ENCODE measurements at places on chromosomes 1 and 21. TPM values are rescaled to one million over a fixed set of nuclear protein-coding genes. Genes with fewer than 3 reads are reported as not detected.
A peak's percentile ranks its signal among the peaks of the same experiment; 100 is the strongest.

- DNase-seq: no peak
These were observed 21.5 kb upstream of the PWP2 start for GRCh38 chr21:44085491-44086321.

DNA sequence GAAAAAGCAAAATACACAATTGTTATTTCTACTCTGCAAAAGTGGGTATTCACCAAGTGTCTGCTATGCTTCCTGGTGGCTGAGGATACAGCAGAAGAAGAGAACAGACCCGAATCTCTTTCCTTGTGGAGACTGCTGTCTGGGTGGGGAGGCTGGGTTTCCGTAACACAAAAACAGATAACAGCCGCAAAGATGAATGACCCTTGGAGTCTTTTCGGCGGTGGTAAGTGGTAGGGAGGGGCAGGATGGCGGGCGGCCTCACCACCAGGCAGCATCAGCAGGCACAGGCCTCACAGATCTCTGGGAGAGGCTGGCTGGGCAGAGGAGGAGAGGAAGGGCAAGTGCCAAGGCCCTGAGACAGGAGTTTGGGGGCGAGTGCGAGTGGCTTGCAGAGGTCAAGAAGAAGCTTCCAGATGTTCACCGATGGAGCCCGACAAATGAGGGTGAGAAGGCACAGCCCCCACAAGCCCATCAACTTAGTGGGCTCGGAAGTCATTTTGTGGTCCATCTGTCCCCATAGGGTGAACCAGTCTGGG lies 164.2 kb downstream of the RHOU start:
- DNase-seq: no peak

DNA sequence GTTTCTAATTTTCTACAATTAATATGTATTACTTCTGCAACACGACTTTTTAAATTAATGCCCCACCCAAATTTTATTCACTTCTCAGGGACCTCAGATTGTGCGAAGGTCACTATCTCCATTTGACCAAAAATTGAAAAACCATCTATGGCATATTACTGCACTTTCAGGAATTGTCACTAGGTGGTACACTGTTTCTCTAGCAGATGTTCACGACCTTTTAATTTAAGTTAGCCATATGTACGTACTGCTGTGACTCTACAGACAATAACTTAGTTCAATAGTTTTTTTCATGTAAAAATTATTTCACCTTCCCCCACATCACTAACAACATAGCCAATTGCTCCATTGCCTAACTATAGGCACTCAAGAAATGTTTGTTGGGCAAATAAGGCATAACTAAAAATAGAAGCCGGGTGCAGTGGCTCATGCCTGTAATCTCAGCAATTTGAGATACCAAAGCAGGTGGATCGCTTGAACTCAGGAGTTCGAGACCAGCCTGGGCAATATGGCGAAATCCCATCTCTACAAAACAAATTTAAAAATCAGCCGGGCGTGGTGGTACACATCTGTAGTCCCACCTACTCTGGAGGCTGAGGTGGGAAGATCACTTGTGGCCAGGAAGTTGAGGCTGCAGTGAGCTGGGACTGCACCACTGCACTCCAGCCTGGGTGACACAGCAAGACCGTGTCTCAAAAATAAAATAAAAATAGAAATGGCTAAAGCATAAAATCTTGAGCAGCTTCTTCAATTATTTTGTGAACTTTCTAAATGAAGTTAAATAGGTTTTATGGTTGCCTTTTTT lies 75.7 kb upstream of the PKN2 start:
- no peak for DNase-seq

GRCh38 chr21:46136739-46137349 lies 18.5 kb downstream of the FTCD start:
- no peak for DNase-seq

- no peak for DNase-seq
These were observed 41.1 kb upstream of the MTR start for GRCh38 chr1:236753964-236754363.

GRCh38 chr1:58502519-58502918 lies 44.0 kb downstream of the OMA1 start:
- no peak for DNase-seq

- DNase-seq: no peak
These were observed 356.1 kb downstream of the LMO4 start for GRCh38 chr1:87684713-87685205.

GRCh38 chr1:222643938-222644635 lies 26.2 kb downstream of the MIA3 start:
- DNase-seq: peak; percentile 99

- DNase-seq: no peak
These were observed 620.1 kb downstream of the AJAP1 start for GRCh38 chr1:5274527-5274926.

- no peak for DNase-seq
These were observed 3.2 kb upstream of the OR2AK2 start for GRCh38 chr1:247961791-247962190.

DNA sequence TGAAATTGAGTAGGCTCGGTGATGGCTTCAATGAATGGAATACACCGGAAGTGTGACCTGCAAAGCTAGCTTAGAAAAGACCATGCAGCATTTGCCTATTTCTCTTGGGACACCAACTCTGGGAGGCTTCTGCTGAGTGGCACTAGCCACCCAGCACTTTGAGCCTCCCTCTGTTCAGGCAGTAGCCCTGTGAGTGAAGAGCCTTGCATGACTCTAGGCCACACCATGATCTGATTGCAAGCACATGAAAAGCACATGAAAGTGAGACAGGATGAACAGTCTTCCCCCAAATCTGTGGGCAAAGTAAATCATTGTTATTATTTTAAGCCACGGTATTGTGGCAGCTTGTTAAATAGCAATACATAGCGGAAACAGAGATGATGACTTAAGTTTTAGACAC lies 2.8 kb downstream of the CD48 start:
- DNase-seq: no peak

GRCh38 chr1:216186141-216186540 lies 237.1 kb downstream of the USH2A start:
- DNase-seq: no peak

- DNase-seq: no peak
These were observed 30.6 kb upstream of the LCE5A start for GRCh38 chr1:152479792-152480595.

- no peak for DNase-seq
These were observed 283.6 kb downstream of the NPHP4 start for GRCh38 chr1:5708346-5709245.

DNA sequence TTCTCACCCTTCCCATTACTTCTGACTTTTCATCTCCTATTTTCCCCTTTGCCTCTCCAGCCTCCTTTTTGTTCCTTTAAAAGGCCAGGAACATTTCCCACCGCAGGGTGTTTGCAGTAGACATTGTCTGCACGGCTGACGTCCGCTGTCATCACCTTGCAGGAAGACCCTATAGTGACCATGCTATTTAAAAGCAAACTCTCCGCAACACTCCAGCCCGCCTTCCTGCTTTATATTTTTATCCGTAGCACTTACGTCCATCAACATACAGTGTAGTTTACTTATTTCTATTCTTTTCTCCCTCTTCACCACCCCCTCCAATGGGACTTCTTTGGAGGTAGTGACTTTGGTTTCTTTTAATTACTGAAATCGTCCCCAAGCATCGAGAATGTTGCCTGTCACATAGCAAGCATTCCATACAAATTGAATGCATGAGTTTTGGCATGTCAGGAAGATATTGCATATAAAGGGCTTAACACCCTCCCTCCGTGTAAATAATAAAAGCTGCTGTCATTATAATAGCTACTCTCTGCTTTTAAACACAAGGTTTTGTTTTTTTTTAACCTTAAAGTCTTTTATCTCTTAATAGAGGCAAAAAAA lies 19.8 kb downstream of the SLC25A33 start:
- no peak for DNase-seq

- no peak for DNase-seq
These were observed 44.5 kb downstream of the MDM4 start for GRCh38 chr1:204560590-204561150.

GRCh38 chr1:94623560-94624148 lies 82.1 kb upstream of the F3 start:
- no peak for DNase-seq

GRCh38 chr1:78281580-78281979 lies 209.2 kb upstream of the PTGFR start:
- no peak for DNase-seq

- no peak for DNase-seq
These were observed 3.2 kb downstream of the CLIC4 start for GRCh38 chr1:24748191-24749121.

DNA sequence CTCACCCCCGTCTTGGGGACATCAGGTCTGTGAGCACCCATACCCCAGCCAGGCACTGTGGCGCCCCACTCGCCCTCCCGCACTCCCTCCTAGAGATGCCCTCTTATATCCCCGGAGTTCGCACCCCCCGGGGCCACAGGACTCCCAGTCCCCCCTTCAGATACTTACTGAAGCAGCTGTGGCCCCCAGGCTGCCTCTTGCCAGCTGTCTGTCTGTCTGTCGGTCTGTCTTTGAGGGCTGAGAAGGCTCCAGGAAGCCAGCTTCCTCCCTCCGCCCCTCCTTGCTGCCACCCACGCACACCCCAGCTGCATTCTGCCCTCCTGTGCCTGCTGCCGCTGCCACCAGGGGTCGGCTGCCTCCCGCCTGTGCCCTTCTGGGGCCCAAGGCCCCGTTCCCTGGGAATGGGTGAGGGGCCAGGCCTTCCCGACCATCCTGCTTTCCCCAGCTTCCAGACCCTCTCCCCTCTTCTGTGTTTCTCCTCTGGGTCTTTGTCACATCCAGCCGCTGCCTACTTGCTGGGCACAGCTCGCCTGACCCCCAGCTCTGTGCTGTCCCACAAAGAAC lies at the start of gene PTPN7:
PTPN7 (minus strand) TSS at position 226 of the 564 bp plus-strand sequence. CDS start 1,200 bp downstream, outside the sequence.
- DNase-seq: no peak

GRCh38 chr21:41560661-41561158 lies 52.8 kb upstream of the TMPRSS2 start:
- DNase-seq: no peak

GRCh38 chr1:59096501-59096900 lies 200.4 kb upstream of the FGGY start:
- no peak for DNase-seq

- no peak for DNase-seq
These were observed 251.7 kb upstream of the ADGRL2 start for GRCh38 chr1:81548918-81549587.

DNA sequence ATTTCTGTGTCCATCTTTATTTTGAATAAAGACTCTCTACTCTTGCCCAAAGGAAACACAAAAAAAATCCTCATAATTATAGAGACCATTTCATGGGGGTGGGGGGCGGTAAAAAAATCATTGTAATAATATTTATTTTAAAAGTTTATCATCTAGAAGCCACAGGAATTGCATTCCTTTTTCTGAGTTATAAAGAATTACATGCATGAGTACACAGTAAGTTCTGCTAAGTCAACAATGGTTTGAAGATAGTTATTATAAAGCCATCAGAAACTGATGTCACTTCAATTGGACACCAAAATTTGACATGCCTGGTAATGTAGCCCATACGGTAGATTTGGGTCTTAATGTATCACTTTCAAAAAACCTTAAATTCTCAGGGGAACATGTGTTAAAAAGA lies 478.1 kb upstream of the NR5A2 start:
- DNase-seq: no peak

GRCh38 chr1:194485432-194485831 lies 1299.0 kb upstream of the B3GALT2 start:
- DNase-seq: no peak

GRCh38 chr21:44455524-44456213 lies 359 bp downstream of the LRRC3 start:
- DNase-seq: peak; percentile 82

DNA sequence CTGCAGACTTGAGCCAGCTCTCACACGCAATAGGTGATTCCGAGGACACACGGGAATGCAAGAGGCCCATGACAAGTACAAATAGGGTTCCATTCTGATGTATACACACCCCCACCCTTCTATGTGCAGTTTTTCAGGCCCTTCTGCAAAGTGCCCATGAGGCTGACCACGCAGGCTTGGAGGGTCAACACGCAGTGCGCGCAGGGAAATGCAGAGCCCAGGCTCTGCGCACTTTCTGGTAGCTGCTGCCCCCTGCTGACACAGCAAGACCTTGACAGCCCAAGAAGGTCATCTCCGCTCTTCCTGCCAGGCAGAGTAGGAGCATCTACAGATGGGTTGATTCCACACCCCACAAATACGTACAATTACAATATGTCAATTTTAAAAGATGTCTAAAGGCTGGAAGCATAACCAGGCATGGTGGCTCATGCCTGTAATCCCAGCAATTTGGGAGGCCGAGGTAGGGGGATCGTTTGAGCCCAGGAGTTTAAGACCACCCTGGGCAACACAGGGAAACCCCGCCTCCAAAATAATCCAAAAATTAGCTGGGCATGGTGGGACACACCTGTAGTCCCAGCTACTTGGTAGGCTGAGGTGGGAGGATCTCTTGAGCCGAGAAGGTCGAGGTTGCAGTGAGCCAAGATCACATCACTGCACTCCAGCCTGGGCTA lies 18.5 kb downstream of the SH3BP5L start:
- peak; percentile 73 for DNase-seq

DNA sequence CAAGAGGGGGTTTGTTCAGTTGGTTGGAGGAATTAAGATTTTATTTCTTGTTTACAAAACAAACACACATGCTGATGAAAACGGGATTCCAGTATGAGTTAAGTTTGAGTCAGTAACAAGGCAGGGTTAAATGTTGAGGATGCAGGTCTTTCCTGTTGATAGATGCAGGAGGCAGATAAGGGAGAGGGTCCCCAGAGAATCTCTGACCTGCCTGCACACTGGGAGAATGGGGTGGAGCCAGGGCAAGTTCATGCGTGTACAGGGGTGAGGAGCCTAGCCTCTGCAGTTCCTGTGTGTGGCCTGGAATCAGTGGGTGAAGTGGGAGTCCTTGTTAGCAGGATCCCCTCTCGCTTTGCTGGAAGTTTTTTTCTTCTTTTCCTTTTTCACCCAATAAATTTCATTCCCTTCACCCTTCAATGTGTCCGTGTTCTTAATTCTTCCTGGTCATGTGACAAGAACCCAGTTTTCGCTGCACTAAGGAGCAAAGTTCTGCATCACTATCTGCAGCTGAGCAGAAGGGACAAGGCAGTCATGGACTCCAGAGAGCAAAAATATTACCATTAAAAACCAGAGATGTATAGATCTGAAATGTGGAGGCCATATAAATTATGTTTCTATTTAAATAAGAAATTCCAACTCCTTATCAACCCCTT lies 69.9 kb upstream of the MARK1 start:
- no peak for DNase-seq

DNA sequence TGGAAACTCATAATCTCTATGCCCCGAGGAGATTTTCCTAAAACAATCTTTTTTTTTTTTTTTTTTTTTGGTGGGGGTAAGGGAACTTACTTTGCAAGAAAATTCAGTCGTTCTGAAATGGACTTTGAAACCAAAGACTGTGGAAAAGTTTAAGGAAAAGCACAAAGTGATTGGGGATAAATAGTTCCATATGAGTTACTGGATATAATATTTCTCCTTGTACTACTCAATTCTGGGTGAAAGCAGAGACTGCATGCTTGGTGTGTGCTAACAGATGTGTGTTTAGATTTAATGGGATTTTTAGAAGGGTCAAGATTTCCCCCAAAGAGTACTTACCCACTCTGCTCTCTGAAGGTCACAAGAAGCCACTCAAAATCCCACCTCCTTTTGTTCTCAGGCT lies 204.9 kb upstream of the USP24 start:
- DNase-seq: no peak

GRCh38 chr1:60073605-60074278 lies at the start of gene C1orf87:
Gene C1orf87, minus strand, starts transcription at chr1:60073770. Its CDS starts 1,127 bp downstream, at chr1:60072643.
- DNase-seq: no peak

The KCNJ9 gene
- total RNA-seq: not detected

The COL11A1 gene
- 0.31 TPM for total RNA-seq

The TTC39A gene
- total RNA-seq: 1.7 TPM

The SLC1A7 gene
- total RNA-seq: 0.66 TPM

The NUF2 gene
- total RNA-seq: 1.3 TPM

The IQGAP3 gene
- total RNA-seq: 2.6 TPM

The LRRIQ3 gene
- 2.3 TPM for total RNA-seq

The HLX gene
- total RNA-seq: 10.8 TPM

The LCE1F gene
- not detected for total RNA-seq

The C8B gene
- total RNA-seq: 424 TPM

Data from right lobe of liver (tissue), 6 donors.